T1000 (cell line): ENCODE measurements at places on chromosomes 4 and X.

- no peak for DNase-seq
Observed at GRCh38 chr4:149279776-149280175, 535.9 kb downstream of the IQCM start.

DNA sequence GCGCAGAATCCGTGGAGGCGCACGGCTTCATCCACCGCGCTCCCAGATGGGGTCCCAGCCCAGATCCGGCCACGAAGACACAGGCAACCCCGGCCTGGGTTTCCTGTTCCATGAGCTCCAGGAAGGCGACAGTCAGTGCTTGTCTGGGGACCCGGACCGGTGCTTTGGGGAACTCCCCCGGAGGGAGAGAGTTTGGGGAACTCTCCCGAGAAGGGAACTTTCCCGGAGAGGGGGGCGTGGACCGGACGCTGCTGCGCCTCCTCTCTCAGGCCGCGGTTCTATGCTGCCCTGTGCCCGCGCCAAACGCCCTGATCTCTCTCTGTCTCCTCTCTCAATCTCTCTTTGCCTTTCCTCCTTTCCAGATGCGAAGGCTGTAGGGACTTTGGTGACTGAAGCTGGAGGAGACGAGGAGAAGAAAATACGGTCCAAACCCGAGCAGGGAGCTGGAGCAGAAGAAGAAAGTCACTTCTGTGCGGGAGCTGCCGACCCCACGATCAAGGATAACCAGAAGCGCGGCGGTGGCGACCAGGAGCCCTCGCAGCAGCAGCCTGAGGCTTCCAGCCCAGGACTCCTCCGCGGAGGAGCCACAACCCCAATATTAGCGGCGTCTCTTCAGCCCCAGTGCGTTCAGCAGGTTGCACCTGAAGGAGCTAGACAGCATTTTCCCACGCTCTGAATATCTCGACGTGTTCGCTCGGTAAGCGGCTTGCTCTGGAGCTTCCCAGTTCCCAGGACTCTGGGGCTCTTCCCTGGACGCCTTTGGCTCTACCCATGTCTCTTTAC lies 47.6 kb upstream of the NKAP start:
- no peak for DNase-seq

DNA sequence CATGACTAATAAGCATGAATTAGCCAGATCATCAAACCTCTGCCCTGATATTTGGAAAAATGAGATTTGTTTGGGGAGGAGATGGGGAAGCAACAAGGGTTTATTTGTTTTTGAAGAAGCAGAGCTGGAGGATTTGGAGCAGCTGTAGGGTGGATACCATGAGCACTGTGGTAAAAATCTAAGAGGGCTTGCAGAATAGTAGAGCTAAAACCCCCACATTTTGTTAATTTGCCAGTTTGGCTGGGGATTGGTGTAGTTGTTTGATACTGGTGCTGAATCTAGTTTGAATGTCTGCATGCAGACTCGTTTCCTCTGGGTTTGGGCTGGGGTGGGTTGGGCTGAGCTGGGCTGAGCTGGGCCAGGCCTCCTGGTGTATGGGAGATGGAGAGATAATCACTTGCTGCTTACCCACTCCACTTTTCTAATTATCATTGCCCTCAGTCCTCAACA lies 43.7 kb downstream of the SMAD1 start:
- DNase-seq = no peak

DNA sequence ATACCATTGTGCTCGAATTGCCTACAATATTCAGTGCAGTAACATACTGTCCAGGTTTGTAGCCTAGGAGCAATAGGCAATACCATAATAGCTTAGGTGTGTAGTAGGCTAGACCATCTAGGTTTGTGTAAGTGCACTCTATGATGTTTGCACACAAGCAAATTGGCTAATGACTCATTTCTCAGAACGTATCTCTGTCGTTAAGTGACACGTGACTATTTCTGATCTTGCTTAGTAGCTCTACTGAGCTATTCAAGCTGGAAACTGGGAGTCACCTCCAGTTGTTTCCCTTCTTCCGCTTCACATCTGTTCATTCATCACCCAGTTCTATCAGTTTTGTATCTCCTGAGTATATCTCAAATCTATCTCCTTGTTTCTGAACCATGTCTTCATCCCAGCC lies 86.1 kb downstream of the HNRNPD start:
- DNase-seq = no peak

GRCh38 chr4:188078116-188078515 lies 31.3 kb downstream of the TRIML2 start:
- DNase-seq = no peak

DNA sequence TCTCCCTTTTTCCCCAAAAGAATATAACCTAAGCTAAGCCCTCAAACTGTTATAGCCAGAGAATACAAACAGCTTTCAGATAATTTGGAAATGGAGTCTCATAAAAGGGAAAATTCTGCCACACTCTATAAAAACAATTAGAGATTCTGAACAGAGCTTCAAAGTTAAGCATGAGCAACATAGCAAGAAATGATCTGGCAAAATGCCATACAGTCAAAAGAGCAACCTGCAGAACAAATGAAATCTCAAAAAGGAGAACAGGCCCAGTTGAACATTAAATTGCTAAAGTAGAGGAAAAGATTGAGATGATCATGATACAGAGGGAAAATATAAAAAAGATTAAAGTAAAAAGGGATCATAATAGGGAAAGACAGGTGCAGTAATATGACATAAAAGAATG lies 250.5 kb downstream of the TLL1 start:
- DNase-seq = no peak

DNA sequence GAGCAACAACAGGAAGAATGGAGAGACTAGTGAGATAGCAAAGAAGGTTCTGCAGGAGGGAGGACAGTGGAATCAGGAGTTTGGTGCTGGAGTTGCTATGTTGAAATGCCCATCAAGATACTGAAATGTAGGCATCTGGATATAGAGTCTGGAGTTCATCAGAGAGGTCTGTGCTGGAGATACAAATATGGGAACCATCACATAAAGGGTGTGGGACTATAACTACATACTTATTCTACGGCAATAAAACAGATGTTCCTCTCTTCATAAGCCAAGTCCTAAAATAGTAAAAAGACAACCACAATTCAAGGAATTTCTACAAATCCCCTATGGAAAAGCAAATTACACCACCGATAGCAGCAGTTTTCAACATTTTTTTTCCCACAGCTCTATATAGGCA lies 1.6 kb downstream of the MED14 start:
- no peak for DNase-seq

DNA sequence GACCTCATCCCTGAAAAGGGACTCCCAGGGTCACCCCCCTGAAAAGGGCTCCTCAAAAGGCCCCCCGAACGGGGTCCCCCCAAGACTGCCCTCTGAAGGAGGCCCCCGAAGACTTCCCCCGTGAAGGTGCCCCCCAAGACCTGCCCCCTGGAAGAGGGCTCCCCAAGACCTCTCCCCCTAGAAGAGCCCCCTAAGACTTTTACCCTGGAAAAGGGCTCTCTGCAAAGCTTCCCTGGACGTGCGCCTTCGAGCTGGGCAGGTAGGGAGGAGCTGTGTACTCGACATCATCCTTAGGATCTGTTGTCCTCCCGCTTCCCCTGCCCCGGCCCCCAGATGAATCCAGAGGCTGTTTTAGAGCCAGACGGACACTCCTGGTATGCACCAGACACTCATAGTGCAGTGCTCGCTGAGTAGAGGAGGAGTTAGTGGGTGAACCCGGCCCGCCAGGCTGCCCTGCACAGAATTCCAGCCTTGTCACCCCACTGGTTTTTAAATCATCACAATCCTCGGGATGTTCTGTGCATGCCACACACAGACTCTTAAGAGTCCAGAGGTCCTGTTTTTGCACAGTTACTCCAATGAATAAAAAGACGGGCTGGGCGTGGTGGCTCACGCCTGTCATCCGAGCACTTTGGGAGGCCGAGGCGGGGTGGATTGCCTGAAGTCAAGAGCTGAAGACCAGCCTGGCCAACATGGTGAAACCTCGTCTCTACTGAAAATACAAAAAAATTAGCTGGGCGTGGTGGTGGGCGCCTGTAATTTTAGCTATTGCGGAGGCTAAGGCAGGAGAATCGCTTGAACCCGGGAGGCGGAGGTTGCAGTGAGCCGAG lies 5.7 kb upstream of the SLC25A6 start:
- no peak for DNase-seq

DNA sequence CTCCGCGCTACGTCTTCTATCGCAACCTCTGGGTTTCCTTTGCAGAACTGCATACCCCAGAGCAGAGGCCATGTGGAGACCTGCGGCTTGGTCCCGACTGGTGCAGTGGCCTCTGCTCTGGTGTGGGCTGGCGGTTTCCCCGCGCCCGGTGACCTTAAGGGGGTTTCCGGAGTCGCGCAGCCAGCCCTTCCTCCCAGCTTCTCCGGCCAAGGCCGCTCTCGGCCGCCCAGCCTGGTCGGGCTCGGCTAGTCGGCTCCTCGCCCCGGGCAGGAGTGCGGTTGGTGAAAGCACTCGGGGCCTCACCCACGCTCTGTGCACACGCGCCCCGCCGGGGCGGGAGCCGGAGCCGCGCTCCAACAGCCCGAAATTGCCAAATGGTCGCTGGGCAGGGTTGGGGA lies 84.9 kb downstream of the BCOR start:
- no peak for DNase-seq

DNA sequence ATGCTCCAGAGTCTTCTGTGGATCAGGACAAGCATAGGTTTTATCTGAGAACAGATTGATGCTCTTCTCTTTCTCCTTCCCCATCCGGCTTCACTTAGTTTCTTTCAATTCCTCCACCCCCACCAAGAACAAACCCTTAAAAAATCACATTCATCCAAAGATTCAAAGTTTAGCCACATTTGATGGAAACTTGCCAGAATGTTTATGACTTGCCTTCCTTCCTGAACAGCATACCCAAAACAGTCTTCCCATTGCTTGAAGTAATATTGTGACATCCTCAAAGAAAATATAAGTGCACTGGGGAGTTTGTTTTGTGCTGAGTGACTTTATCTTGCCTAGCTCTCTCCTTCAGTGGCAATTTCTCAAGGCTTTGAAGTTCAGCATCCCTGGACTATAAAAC lies 83.0 kb downstream of the MAGEB17 start:
- DNase-seq = no peak

- DNase-seq = no peak
Observed at GRCh38 chrX:106670631-106671030, 55.9 kb upstream of the RNF128 start.

- no peak for DNase-seq
Observed at GRCh38 chrX:150035531-150035930, 97.2 kb upstream of the EOLA2 start.

DNA sequence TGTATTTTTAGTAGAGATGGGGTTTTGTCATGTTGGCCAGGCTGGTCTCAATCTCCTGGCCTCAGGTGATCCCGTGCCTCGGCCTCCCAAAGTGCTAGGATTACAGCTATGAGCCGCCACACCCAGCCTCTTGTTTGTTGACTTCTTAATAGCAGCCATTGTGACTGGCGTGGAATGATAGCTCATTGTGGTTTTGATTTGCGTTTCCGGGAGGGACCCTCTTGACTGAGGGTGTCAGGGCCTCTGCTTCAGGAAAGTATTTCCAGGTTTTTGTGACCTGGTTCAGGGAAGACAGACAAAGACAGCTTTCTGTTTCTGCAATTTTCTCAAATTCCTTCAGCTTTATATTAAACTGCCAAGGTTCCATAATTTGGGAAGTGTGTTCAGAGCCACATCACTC lies 15.1 kb downstream of the CSF2RA start:
- no peak for DNase-seq

- no peak for DNase-seq
Observed at GRCh38 chr4:114476310-114476709, 122.3 kb upstream of the UGT8 start.

GRCh38 chrX:13283512-13283911 lies 36.3 kb downstream of the ATXN3L start:
- no peak for DNase-seq

GRCh38 chr4:124873361-124874171 lies 161.0 kb upstream of the ANKRD50 start:
- DNase-seq = no peak

DNA sequence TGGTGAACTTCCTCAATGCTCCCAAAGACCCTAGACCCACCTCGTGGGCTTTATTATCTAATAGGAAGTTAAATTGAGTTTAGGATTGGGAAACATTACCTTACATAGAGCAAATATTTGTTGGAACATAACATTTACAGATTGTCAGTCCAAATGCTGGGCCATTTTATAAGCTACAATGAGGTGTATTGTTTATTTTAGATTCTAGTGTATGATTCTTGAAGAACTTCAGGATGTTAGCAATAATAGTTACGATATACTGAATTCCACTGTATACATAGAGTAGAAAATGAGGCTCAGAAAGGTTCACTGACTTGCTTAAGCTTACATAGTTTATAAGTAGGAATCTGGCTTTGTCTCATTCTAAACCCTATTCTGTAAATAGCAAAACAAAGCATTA lies 37.4 kb downstream of the PAQR3 start:
- no peak for DNase-seq

DNA sequence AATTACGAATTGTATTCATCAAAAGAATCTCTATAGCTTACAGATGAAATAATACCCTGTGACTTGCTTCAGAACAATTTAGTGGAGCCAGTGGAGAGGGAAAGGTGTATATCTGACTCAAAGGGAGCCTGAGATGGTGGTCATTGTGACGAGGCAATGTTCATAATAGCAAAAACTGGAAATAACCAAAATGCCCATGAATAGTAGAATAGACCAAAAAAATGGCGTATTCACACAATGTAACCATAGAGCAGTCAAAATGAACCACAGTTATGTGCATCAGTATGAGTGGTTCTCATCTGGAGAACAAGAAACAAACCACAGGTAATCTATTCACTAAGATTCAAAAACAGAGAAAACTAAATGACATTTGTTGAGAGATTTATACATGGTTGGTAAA lies 125.3 kb upstream of the CLNK start:
- DNase-seq = no peak

- DNase-seq = no peak
Observed at GRCh38 chr4:55491486-55491885, 55.2 kb downstream of the CLOCK start.

GRCh38 chr4:30454504-30454903 lies 265.7 kb upstream of the PCDH7 start:
- DNase-seq = no peak

DNA sequence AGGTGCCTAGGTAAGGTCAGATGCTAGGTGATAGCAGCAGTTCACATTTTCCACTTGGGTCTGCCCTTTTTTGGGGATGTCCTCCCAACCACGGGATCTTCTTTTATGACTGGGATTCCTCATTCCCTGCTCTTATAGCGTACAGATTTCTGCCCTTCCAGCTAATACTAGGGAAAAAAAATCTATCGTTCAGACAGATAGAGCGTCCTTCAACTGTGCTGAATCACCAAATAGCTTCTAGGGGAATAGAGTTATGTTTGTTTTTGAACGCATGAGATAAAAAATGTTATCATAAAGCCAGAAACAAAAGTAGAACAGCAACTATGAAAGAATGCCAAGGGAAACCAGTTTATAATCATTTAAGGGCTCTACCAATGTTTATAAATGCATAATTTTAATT lies 13.0 kb downstream of the RAP2C start:
- no peak for DNase-seq

DNA sequence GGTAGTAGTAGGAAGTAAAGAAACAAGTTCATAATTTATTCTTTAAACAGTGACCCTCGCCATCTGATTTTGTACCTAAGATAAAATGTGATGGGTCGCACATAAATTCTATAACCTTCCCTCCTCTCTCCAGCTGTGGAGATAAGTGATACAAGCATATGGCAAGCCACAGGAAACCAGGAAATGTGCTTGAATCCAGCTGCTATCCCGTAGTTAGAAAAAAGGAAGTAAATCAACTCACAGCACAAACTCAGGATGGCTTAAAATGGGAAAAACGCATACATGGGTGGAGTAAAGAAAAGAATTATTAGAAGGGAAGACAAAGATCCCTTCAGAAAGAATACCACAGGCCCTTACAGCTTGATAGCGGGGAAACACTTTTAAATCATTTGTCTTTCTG lies 78.2 kb downstream of the ZNF827 start:
- DNase-seq = no peak

GRCh38 chrX:106959901-106960300 lies 39.7 kb downstream of the CLDN2 start:
- no peak for DNase-seq
